Mammary epithelial cell (primary cell): ENCODE measurements at places on chromosomes 6 and 20. TPM values are rescaled to one million over a fixed set of nuclear protein-coding genes. Genes with fewer than 3 reads are reported as not detected.

The SNAP25 gene
- total RNA-seq = not detected

The SCUBE3 gene
- total RNA-seq = 0.19 TPM in 1 of 2 replicates, not detected in the other

The CDKAL1 gene
- 15.2 TPM for total RNA-seq

The TBC1D32 gene
- total RNA-seq = 13.8 TPM

The TRAPPC3L gene
- 1.5 TPM for total RNA-seq

The SLC22A2 gene
- not detected in 2 replicates for total RNA-seq

The PFDN4 gene
- 45.3 TPM for total RNA-seq

The SMLR1 gene
- not detected in 2 replicates for total RNA-seq

The GJA10 gene
- not detected in 2 replicates for total RNA-seq

The C20orf144 gene
- total RNA-seq = under 0.01 TPM

The ABHD16B gene
- total RNA-seq = not detected

The HLA-DOA gene
- 0.08 TPM in 1 of 2 replicates, not detected in the other for total RNA-seq

The DCDC2 gene
- total RNA-seq = 0.17 TPM

The TRIM10 gene
- total RNA-seq = not detected

The COL12A1 gene
- total RNA-seq = 174 and 192 TPM in 2 replicates

DNA sequence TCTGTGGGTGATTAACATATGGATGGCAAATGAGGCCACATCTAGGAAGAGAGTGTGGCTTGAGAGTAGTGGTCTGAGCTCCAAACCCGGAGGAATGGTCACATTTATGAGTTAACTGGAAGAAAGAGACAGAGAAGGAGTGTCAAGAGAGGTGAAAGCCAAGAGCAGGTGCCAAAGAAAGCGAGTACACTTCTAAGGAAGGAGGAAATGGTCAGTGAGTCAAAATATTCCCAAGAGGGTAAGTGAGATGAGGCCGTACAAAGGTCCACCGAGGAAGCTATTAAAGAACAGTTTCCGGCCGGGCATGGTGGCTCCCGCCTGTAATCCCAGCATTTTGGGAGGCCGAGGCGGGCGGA is 104.5 kb upstream of the RNF24 start:
- DNase-seq = no peak

GRCh38 chr6:74100719-74101287 is 404.8 kb downstream of the CD109 start:
- DNase-seq = no peak

- DNase-seq = no peak
Observed at GRCh38 chr6:161429921-161430490, 156.1 kb upstream of the AGPAT4 start.

DNA sequence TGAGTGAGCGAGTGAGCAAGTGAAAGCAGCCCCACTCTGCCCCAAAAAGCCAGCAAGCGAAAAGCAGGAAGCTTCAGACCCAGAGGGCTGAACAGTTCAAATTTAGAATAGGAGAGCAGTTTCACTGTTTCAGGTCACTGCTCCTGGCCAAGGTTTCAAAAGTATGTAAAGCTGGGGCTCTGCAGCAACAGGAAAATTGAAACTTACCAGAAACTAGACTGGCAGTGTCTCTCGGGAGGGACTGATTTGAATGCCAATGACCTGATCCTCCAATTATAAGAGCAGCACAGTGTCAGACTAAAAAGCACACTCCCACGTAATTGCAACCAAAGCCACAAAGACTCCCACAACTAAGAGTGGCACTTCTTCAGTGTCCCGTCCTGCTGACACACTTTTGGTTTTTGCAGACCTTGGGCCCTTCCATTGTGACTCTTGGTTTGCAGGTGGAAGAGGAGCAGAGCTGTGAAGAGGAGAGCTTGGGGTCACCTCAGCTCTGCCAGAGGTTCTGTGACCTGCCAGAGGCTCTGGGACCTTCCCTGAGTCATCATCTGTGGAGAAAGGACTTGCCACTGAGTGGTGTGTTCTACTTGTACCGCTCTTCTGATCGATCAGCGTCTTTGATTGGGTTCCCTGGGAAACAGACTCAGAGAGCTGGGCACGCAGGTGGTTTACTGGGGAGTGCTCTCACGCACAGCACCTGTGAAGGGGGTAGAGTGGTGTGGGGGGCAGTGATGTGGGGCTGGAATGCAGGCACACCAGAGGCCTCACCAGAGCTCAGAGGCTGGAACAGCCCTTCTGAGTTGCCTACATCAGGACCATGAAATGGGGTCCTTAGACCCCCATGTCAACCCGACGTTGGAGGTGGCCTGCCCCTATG is 52.7 kb upstream of the PTGIS start:
- DNase-seq = no peak

GRCh38 chr6:124987291-124987690 is 25.1 kb downstream of the RNF217 start:
- no peak for DNase-seq

DNA sequence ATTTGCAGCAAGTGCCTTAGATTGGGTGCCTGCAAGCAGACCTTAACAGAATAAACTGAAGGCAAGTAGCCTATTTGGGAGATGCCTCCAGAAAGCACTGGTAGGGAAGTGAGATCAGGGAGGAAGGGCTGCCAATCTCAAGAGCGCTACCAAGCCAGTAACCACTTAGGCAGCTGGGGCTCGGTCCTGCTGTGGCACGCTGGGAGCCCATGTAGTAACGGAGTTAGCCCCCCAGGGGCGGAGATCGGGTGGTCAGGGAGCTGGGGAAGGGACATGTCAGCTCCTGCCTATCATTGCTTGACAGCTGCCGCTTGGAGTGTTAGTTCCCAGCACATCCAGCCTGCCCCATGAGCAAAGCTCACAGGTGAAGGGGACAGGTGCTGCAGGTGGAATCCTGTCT is 127.0 kb downstream of the CEBPB start:
- DNase-seq = no peak

- peak; percentile 97 for DNase-seq
Observed at GRCh38 chr20:47392015-47392720, 35.7 kb upstream of the ZMYND8 start.

DNA sequence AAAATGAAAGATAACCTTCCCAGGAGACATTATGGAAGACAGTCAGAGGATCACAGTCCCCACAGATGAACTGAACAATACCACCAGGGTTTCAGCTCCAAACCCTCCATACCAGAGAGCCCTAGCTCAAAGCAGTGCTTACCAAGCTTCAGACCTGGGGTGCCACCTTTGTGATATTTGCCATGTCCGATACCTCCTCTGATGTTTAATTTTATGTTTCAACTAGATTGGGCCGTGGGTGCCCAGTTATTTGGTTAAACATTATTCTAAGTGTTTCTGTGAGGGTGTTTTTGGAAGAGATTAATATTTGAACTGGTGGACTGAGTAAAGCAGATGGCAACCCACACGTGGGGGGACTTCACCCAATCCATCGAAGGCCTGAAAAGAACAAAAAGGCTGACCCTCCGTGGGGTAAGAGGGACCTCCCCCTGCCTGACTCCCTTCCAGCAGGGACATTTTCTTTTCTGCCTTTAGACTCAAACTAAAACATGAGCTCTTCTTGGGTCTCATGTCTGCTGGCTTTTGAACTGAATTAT is 11.8 kb downstream of the SCML4 start:
- no peak for DNase-seq

- no peak for DNase-seq
Observed at GRCh38 chr20:1494436-1494835, 3.2 kb upstream of the SIRPB2 start.

- no peak for DNase-seq
Observed at GRCh38 chr6:105320765-105321164, 82.1 kb downstream of the PREP start.

DNA sequence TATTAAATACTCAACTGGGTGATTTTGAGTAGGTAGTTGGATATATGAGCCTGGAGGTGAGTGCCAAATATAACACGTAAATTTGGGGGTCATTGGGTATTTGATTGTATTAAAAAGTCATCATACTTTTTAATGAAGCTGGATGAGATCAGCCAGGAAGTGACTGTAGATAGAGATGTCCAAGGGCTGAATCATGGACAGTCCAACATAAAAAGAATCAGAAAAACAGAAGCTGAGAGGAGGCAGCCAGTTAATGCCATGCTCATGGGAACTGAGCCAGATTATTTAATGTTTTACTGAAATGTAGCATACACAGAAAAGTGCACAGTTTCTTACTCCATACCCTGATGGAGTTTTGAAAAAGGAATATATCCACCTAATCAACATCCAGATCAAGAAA is 435.5 kb upstream of the PLCB4 start:
- no peak for DNase-seq

- peak; percentile 21 for DNase-seq
Observed at GRCh38 chr6:89298680-89299465, 16.2 kb downstream of the GABRR2 start.

GRCh38 chr20:12946789-12947188 is 62.0 kb upstream of the SPTLC3 start:
- no peak for DNase-seq

DNA sequence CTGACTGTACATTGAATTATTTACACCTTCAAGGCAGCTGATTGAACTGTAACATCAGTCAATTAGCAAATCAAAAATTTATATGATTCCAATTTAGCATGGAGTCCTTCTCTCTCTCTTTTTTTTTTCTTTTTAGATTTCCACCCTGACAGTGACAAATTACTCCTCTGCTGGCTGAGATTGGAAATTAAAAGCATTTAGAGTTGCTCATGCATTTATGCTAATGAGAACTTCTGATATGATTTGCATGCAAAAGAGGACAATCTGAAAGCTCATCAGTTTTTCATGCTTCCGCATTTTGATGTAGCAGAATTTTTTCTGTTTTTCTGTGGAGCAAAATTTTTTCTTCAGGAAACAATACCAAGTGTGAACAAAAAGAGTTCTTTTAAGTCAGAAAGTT is 130.5 kb upstream of the NOX3 start:
- no peak for DNase-seq

GRCh38 chr20:52760791-52761190 is 211.4 kb upstream of the TSHZ2 start:
- no peak for DNase-seq

DNA sequence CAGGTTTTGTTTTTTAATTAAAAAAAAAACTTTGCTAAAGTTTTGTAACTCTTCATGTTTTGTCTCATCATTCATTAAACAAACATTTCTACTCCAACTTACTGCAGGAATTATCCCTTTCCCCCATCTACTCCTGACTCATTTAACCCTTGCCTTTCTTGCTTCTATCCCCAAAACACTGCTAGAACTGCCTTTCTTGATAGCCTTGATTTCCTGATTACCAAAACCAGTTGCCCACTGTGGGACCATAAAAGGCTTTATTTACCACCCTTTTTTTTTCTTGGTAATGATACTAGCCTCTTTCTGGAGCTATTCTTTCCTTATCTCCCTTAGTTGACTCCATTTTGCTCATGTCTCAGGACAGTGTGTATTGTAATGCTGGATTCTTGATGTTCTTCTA is 15.3 kb downstream of the AFDN start:
- no peak for DNase-seq
